ENCODE measurements at places on chromosomes 5 and 9.

DNA sequence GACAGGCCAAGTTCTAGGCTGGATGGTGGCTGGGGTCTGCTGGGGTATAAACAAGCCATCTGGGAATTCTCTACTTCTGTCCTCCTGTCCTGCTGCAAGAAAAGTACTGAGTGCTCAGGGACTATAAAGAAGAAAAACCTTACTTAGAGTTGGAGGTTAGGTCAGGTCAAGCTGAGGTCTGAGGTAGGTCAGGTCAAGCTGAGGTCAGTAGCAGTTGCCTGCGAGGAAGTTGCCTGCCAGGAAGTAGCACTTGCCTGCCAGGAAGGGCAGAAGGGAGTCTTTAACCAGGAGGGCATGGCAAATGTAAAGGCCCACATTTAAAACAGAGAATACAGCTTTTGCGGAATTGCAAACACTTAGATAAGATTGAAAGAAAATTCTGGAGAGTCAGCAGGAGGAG is 51.3 kb upstream of the PRLR start:
- no peak for DNase-seq

- DNase-seq, result peak; percentile 3
Observed at GRCh38 chr9:110579034-110579861, at the start of gene SVEP1. Gene SVEP1 (minus strand): TSS chr9:110579741. CDS start chr9:110579543, 198 bp downstream.

GRCh38 chr5:107135391-107135790 is 535.3 kb downstream of the EFNA5 start:
- no peak for DNase-seq

DNA sequence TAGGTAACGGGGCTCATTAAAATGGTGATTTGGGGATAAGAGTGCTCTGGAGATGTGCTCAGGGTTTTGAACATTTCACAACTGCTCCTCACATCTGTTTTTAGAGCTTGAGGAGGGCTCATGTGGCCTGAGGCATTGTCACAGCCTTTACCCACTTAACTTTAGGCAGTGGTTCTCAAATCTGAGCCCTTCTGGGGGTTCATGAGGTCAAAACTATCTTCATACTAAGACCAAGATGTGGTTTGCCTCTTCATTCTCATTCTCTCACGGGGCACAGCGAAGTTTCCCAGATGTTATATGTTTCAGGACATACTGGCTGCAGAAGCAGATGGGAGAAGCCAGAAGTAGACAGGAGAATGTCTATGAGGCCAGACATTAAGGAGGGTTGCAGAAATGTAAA is 38.4 kb downstream of the STXBP1 start:
- no peak for DNase-seq

DNA sequence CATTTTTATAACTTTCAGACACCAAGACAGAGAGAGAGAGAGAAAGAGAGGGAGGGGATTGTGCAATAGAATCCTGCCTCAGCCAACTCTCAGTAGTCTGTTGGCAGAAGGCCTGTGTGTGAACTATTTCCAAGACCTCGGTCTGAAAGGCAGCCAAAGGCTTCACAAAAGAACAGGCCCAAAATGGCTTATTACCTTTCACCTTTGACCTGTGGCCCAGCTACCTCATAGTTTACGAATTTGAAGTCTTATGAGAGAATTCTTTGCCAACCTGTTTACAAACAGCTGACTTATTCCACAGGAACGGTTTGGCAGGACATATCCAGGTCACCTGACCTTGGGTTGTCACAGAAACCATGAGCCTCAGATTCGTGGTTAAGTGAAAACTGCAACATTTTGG is 48.6 kb downstream of the NR2F1-AS1 start:
- DNase-seq, result no peak

- no peak for DNase-seq
Observed at GRCh38 chr9:86547571-86547970, 193.4 kb upstream of the TUT7 start.
